ENCODE measurements at places on chromosomes 3 and 15.

DNA sequence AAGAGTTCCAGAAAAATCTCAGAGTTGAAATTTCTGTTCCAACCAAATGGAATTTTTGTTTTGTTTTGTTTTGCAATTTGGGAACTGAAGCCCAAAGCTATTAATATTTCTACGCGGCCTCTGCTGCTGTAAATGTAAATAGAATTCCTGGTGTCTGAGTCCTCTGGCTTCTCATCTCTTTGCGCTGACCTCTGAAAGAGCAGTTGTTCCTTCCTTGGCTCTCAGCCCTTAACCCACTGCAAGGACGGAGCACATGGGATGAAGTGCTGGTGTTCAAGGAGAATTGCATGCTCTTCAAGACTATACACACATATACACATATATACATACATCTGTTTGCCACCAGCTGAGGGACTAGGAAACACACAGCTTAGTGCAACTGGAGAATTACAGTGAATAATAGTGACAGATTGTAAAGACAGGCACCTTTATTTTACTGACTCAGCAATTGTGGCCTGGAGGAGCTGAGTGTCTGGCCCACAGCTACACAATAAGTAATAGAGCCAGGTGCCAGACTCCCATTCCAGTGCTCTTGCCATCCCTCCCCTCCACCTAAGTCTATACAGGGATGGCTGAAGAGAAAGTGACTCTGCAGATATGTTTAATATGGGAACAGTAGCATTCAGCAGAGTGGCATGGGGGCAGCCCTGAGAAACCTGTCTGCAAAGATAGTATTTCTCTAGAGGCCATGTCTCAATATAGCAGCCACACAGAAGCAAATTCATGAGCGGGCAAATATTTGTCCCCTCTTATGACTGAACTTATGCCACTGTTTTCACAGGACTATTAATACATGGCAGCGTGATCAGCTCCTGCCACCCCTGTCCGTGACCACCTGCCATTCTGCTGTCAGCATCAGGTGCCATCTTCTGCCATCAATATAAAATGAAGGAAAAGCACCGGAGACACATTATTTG, 42.3 kb downstream of the NEK10 start:
- DNase-seq, result no peak

- no peak for DNase-seq
These were observed 26.4 kb upstream of the TNFAIP8L3 start for GRCh38 chr15:51121118-51121517.

DNA sequence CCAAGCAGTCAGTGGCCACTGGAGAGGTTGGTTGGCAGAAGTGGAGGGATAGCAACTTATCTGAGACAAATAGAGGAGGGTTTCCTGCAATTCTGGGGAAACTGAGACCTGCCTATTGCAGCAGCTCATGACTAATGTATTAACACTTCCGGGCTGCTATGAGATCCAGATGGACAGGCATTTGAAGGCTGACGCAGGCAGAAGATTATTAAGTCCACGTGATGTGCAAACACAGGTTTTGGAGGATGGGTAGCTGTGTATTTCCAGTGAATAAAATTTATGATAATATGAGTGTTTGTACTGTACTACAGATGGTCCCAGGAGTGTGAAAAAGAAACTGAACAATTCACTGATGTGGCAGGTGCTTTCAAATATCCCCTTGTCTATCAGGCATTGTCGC, 28.5 kb upstream of the CFAP161 start:
- no peak for DNase-seq

DNA sequence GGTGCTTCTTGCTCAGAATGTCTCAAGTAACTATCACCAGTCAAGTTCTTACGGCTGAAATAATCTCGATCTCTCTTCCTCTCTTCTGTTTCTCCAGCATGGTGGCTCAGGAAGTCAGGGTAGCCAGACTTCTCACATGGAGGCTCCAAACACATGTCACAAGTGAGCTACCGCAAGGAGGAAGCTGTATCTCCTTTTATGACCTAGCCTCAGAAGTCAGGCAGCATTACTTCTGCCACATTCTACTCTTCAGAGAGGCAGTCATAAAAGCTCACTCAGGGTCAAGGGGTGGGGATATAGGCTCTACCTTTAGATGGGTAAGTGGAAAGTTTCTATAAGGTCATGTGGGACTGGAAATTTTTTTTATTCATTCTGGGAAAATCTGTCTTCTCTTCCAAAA, 86.6 kb upstream of the NEO1 start:
- no peak for DNase-seq

DNA sequence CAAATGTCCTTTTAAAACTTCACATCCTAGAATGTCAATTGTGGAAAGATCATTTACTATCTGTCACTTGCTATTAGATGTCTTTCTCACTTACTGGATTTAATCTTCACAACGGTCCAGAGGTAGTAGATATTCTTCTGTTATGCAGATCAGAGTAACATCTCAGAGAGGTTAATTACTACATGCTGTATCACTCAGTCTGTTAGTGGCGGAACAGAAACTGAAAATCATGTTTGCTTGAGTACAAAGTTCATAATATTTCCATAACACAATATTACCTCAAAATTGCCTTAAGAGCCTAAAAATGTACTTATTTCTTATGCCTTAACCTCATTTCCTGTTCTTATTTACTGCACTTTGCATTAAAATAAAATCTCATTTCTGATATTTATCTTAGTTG, 28.6 kb upstream of the GPR149 start:
- DNase-seq, result no peak

DNA sequence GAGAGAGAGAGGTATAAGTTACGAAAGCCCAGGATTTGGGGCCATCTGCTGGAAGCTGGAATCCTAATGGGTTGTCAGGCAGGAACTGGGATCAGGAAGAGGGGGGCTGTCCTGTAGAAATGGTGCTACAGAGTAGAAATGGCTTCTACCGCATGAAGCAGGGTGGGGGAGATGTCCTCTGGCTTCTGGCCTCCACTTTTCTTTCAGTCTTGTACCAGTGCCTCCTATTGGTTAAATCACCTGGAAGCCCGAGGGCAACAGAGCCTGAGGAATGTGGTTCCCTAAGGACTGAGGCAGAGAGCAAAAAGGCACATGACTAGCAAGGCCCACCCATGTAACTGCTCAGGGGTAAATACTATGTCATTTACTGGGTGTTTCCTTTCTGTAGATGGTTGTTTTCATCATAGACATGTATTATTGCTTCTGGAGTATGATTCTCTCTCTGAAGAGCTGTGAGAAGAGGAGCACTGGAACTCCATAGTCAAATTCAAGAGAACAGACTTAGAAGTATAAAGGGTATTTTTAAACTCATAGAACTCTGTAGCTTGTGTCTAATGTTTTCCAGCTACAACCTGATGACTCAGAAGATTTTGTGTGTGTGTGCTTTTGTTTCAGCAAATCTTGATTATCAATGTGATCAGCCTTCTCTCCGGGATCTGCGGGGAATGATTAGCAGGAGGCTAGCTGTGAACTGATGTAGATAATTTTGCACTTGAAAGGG, 20.2 kb upstream of the MITF start:
- no peak for DNase-seq

DNA sequence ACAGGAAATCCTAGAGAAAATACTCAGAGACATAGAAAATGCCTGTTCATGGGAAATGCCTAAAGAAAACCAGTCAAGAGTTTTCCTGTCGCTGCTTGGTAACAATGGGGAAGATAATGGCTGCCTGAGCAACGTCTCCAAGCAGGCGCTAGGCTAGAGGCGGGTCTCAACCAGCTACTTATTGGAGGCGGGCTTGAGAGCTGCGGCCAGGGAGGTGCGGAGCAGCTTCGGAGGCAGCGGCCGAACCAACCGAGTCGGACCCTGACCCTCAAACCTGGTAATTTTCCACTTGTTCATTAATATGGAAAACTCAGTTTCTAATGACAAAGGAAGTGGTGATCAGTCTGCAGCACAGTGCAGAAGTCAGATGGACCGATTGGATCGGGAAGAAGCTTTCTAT, 173.1 kb downstream of the DTWD1 start:
- no peak for DNase-seq

- no peak for DNase-seq
These were observed 1.1 kb upstream of the CEMIP start for GRCh38 chr15:80777826-80778620.

- DNase-seq, result no peak
These were observed 32.8 kb upstream of the FAM107A start for GRCh38 chr3:58609990-58610389.

- no peak for DNase-seq
These were observed 399.6 kb downstream of the LPP start for GRCh38 chr3:188553569-188553968.

DNA sequence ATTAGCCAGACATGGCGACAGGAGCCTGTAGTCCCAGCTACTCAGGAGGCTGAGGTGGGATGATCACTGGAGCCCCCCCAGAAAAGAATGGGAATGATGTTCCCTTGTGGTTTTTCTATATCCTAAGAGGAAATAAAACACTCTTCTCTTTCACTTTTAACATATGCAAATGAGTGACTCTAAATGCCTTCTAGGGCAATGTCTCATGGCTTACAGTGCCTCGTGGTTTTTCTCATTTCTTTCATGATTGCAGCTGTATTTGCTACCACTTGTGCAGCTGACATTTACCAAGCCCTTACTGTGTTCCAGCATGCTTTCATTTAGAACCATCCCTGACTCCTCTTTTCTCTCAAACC, 26.4 kb downstream of the STOML1 start:
- DNase-seq, result no peak

DNA sequence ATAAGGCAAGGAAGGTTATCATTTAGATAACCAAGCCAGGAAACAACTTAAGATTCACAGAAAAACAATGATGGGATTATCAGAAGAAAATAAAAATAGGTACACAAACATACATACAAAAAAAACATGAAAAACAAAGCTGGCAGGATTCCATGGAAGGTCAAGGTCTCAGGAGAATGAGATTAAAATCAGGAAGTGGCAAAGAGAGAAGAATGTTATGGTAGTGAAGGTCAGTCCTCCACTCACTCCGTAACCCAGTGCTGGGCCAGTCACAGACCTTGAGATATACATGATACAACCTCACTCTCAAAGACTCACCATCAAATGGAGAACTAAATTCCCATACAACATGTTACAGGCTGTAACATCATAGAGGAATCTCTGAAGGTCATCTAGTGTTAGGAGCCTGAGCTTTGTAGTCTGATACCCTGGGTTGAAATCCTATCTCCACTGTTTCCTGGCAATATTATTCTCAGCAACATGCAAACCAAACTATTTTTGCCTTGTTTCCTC, 93.9 kb downstream of the CTNNB1 start:
- no peak for DNase-seq

GRCh38 chr3:43434431-43434830, 148.1 kb downstream of the SNRK start:
- no peak for DNase-seq

DNA sequence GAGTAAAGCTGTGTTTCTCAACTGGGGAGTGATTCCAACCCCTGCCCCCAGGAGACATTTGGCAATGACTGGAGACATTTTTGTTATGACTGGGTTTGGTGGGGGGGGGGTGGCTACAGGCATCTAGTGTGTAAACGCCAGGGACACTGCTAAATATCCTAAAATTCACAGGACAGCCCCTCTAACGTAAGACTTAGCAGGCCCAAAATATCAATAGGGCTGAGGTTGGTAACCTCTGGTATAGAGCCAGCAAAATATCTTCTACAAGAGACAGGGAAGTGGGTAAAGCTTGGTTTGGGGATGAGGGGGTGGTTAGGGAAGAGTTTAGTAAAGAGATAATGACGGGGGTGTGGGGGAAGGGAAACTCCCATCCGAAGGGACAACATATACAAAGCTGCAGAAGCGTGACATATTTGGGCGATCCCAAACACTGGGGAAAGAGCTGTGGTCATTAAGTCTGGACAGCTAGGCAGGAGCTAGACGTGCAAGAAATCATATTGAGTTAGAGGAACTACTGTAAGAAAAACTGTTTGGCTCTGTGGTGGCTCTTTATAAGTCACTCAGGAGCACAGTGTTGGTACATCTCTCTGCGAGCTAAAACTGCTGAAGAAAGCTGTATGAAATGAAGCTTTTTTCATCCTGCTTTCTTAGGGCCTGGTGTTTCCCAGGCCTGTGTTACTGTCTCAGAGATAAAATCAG, 697 bp upstream of the TRIM69 start:
- DNase-seq, result no peak

GRCh38 chr15:67107014-67107812, 41.8 kb downstream of the SMAD3 start:
- DNase-seq, result no peak

GRCh38 chr3:100040451-100041225, 73.7 kb downstream of the FILIP1L start:
- DNase-seq, result no peak

DNA sequence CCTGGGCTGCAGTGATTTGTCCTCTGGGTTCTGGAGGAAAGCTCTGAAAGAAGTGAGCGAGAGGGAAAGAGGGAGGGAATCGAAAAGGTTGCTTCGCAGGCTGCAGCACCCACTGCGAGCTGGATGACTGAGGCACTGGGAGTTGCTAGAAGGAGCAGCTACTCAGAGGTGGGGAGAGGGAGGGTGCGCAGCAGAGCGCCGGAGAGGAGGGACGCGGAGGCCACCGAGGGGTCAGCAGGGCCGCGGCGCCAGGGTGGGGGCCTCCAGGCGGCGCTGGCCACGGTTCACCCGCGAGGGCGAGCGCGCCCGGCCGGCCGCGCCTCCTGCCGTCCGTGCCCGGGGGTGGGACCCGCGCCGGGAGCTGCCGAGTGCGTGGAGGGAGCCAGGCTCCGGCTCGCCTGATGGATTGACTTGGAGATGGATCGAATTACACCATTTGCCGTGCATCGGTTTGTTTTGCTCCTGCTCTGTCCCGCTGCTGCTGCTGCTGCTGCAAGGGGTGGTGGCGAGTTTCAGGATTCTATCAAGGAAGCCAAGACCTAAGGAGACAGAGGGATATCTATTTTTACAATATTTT, at the start of gene SEMA6D:
Gene SEMA6D (plus strand): TSS at position 470 of the 577 bp plus-strand sequence. CDS start 42,294 bp downstream, outside the sequence.
- peak; percentile 91 for DNase-seq

- DNase-seq, result no peak
These were observed 141.2 kb upstream of the LINGO1 start for GRCh38 chr15:77773903-77774302.

DNA sequence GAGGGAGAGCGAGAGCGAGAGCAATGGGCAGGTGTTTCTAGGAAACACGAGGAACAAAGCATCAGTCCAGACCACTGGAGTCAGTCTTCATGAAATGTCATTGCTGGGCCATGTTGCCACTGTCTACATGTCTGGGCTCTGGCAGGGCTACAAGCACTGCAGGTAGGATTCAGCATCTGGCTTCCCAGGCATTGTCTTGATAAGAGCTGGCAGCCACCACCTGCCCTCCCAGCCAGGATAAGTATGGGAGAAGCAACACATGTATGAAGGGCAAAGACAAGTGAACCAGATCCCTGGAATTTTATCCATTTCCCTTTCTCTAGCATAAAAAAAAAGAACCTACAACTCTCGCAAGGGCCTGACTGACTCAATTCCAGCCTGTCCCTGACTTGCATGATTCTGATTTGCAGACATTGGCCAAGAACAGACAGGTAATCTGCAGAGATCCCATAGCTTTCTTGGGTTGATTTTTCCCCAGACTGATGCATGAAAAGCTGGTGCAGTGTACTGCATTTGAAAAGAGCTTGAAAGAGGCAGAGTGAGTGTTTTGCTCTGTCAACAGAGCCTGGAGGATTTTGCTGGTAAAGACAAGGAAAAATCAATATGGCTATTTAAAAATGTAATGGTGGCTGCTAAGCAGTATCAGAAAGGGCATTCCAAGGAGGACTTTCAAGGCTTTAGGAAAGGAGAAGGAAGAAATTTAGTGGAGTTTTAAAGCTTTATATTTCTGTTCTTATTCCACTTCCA, 157.2 kb upstream of the MYRIP start:
- DNase-seq, result no peak

Measured in spinal cord (tissue), 10 donors.